Esophagus mucosa (tissue), 1 donor: ENCODE measurements at places on chromosomes 16 and 17. TPM values are rescaled to one million over a fixed set of nuclear protein-coding genes. Genes with fewer than 3 reads are reported as not detected.

The KCTD2 gene
- total RNA-seq = 13.2 TPM

GRCh38 chr17:7573324-7574080, 5.9 kb upstream of the CD68 start:
- ATAC-seq = peak; percentile 65

GRCh38 chr17:1995907-1996799, 29.0 kb downstream of the RTN4RL1 start:
- no peak for ATAC-seq

The CCL17 gene
- 1.6 TPM for total RNA-seq

DNA sequence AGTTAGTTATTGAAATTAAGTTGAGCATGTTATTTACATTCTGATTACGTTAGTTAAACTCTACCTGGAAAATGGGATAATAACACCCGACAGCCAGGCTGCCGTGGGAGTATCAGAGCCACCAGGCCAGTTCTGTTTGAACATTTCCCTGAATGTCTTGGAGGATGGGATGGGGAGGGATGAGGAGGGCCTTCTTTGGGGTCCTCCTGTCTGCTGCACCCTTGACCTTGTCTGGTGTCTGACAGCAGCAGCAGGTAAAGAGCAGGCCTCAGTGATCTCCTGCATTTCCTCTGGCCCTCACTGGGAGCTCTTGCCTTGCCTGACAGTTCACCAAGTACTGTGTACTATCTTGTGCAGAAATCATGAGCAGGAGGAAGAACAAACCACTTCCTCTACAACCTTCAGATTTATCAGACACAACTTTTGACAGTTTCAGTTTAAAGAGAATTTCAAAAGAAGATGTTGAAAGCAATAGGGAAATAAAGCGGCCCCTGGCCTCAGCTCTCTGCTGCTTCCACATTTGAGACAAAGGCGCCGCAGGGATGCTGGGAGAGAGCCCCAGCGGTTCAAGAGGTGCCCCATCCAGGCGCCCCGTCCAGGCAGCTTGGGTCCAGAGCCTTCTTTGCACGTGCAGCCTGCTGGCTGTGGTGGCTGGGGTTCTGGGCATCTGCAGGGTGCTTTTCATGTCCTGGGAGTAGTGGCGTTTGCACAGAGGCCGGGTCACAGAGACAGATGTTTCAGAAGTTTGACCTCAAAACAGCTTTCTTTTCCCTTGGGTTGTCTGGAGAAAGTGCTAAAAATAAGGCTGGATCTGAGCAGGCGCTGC, 25.3 kb downstream of the CMIP start:
- ATAC-seq = peak; percentile 41

DNA sequence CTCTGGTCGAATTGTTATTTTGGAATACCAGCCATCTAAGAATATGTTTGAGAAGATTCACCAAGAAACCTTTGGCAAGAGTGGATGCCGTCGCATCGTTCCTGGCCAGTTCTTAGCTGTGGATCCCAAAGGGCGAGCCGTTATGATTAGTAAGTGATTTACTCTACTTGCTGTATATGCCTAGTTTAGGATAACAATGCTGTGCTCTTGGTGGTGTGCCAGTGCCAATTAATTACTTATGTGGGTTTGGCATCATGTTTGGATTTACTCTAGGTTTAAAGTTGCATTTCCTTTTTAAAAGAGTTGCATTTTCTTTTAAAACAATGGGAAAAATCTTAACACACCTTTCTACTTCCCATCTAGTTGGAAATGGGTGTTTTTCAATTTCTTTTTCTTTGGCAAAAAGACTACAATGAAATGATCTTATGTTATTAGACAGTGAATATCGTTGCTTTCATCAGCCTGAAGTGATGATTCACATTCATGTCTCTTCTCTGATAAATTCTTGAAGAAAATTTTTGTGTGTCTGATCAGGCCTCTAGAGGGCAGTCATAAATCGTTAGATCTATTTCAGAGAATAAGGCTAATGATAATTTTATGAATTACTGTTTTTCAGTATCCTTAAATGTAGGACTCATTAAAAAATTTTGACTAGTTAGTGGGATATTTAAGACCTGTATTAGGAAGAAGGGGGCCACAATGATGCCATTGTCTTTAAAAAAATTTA, 5.6 kb downstream of the SF3B3 start:
- ATAC-seq = peak; percentile 55

GRCh38 chr17:74485022-74485743, 18.7 kb downstream of the CD300A start:
- ATAC-seq = no peak

The PPY gene
- total RNA-seq = not detected

DNA sequence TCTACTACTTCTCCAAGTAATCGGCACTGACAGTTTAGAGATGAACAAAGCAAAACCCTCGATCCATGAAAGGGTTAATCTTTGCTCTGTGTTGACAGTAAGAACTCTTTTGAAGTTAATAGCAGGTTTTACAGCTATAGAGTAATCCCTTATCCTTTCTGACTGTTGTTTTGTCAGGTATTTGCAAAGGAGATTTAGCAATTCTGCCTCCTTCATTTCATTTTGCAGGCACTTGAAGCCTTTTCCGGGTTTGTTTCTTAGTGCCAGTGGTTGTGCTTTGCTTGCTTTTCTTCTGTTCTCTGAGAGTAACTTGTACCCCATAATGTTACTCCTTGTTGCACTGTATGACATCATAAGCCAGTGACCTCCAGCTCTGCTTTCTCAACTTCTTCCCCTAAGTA, 64.5 kb downstream of the TANGO6 start:
- ATAC-seq = peak; percentile 86

The CCDC200 gene
- not detected for total RNA-seq

- no peak for ATAC-seq
Observed at GRCh38 chr16:66175058-66175457, 191.4 kb upstream of the CDH5 start.

- peak; percentile 85 for ATAC-seq
Observed at GRCh38 chr17:76446449-76447231, 6.3 kb downstream of the UBE2O start.

The CTRB2 gene
- not detected for total RNA-seq

DNA sequence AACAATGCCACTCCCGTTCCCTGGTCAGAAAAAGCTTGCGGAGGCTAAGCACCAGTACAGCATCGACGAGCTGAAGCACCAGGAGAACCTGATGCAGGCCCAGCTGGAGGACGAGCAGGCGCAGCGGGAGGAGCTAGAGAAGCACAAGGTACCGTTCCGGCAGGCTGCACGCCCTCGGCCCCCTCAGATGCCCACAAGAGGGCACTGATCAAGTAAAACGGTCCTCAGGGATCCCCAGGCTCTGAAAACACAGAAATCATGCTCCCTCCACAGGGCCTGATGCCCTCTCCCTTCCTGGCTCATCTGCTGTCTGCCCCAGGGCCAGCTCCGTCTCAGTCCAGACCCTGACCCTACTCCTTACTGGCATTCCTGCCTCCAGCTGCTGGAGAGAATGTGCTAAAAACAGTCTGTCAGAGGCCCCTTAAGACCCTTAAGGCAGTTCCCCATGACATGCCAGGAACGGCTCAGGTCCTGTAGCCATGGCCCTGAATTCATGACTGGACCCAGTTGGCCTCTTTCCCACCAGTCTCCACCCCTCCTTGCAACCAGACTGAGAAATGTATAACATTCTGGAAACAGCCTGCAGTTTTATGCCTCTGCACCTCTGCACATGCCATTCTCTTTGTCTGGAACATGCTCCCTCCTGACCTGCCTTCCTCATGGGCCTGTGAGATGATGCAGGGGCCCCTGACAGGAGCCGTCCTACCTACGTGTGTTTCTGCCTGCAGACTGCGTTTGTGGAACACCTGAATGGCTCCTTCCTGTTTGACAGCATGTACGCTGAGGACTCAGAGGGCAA, 21.8 kb downstream of the DRC3 start:
- peak; percentile 70 for ATAC-seq

The RNPS1 gene
- total RNA-seq = 104 TPM

- peak; percentile 26 for ATAC-seq
Observed at GRCh38 chr17:7912927-7913524, 3.1 kb downstream of the RNF227 start.

DNA sequence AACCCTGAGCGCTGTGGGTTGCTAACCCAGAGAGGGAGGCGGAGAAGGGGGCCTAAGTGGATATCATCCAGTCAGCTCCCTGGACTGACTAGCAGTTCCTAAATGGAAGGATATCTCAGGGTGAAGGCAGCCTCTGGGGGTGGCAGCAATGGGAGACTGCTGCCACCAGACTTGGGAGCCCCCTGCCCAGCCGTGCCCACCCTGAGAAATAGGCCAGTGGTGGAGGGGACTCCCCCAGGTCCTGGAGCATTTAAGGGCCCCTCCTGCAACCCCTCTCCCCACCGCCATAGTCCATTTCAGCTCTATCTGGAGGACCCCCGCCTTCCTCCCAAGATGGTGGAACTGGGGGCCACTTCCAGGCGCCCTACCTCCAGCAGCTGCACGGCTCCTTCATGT, 8.4 kb downstream of the TSPOAP1 start:
- no peak for ATAC-seq

- ATAC-seq = no peak
Observed at GRCh38 chr16:913817-914439, 56.9 kb downstream of the LMF1 start.

DNA sequence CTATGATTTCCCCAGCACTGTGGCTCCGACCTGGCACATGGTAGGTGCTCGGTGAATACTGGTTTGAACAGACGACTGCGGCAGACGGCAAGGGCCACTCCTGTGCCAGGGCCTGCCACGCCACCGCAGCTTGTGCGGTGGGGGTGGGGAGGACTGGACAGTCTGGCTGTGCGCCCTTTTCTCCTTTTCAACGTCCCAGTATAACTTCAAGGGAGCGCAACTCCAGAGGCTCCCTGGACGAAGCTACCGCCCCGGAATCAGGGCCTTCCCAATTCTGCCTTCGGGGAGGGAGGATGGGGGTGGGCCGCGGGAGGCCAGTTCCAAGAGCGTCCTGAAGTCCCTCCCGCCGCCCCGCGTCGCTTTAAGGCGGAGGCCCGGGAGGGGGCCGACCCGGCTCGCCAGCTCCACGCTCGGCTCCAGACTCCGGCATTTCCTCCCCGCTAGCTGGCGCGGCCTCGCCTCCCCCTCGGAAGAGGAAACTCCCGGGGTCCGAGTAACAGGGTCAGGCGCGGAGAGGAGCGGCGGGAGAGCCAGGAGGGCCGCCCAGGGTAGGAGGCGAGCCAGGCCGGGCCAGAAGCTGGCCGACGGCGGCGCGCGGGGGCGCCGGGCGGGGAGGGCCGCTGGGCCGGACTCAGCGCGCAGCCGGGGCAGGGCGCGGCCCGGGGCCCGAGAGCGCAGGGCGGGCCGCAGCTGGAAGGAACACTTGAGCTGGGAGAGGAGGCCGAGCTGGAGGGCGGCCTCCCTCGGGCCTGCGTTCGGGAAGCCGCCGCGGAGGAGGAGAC, at the start of gene ITPRIPL2:
TSS of gene ITPRIPL2 (plus strand) at position 388 of the 782 bp plus-strand sequence. CDS start 498 bp downstream, outside the sequence.
- peak; percentile 68 for ATAC-seq

DNA sequence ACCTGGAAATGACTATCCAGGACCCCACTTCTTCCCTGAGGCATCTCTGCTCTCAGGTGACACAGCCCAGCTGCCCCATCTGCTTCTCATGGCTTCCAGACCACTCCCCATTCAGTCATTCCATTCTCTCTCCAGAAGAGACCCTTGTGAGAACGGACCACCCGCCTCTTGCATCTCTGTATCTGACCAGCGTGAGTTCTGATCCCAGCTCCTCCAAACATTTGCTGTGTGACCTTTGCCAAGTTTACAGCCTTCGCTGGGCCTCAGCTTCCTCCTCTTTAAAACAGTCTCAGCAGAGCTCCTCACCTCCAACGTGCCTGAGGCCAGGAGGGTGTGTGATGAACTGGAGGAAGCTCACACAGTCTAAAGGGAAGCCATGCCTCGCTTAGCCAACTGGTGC, 39.6 kb downstream of the C16orf82 start:
- ATAC-seq = no peak

DNA sequence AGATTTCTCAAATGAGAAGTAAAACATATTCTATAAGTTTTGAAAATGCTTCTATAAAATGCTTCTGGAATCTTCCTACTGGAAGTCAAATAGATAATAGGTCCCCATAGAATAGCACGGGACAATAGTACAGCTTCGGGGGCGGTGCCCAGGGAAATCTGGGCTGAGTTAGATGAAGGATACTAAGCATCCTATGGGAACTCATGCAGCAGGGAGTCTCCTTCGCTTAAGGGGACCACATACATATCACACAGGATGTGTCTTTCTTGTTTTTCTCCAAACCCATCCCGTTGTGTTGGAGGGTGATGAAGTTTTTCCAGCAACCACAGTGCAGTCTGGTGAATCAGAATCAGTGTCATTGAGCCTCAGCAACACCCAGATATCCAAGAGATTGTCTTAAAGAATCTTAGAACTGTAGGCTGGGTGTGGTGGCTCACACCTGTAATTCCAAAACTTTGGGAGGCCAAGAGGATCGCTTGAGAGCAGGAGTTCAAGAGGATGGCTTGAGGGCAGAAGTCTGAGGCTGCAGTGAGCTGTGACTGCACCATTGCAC, 84.2 kb downstream of the PITPNC1 start:
- no peak for ATAC-seq

GRCh38 chr17:77462090-77462489, 321.3 kb downstream of the SEC14L1 start:
- no peak for ATAC-seq

GRCh38 chr17:35666070-35666469, 65.4 kb upstream of the RASL10B start:
- no peak for ATAC-seq

DNA sequence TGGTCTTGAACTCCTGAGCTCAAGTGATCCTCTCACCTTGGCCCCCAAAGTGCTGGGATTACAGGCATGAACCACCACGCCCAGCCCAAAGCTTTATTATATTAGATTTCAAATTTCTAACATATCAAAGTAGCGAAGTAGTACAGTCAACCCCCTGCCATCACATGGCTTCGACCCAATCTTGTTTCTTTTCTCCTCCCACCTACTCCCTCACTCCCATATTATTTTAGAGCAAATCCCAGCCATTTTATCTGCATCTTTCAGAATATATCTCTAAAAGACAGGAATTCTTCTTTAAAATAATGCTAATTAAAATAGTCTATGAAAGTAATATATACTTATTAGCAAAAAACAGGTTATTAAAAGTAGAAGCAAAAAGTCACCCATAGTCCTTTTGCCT, 893 bp downstream of the IGSF6 start:
- ATAC-seq = no peak

The TP53TG3F gene
- not detected for total RNA-seq

The CRHR1 gene
- total RNA-seq = 0.40 TPM

The TM4SF5 gene
- total RNA-seq = not detected

- ATAC-seq = no peak
Observed at GRCh38 chr16:70481929-70482536, 27.6 kb downstream of the FCSK start.

DNA sequence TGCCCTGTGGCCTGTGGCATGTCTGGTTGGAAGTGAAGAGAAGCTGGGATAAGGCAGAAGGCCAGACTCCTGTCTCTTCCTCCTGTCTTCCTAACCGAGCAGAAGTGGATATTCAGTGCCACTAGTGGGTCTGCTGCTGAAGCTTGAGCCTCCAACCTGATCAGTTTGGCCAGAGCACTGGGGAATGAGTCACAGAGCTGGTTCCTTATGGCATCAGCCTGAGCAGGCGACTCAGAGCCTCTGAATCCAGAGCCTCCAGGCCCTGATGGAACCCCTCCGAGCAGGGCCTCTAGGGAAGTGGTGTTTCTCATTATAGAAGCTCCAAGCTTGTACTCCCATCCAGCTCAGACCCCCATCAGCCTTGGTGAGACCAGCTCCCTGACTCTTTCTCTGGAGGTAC, 2.0 kb downstream of the WSCD1 start:
- no peak for ATAC-seq
